Stimulated activated CD8-positive, alpha-beta memory T cell treated with anti-CD3 and anti-CD28 coated beads, Interleukin-7, amount 100 ng/mL, for 1 hour (primary cell): ENCODE measurements at places on chromosomes 4 and X.

GRCh38 chr4:124833831-124834505 lies 121.4 kb upstream of the ANKRD50 start:
- DNase-seq, result no peak

DNA sequence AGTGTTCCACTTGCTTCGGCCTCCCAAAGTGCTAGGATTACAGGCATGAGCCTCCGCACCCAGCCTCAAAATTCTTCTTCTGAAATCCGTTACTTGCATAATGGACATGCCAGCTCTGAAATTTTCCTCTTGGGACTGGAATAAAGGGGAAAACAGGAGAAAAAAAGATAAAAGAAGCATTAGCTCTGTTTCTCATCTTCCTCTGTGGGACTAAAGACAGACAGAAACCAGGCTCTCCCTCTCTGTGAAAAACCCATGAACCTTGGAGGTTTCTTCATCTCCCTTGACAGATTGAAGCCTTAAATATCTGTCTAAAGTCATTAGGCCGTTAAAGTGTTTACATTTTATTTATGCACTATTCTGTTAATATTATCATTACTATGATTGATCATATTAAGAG lies 19.4 kb upstream of the PRSS12 start:
- no peak for DNase-seq

- DNase-seq, result no peak
Observed at GRCh38 chr4:162497564-162498167, 333.9 kb upstream of the FSTL5 start.

GRCh38 chr4:18689308-18690115 lies 668.0 kb upstream of the LCORL start:
- no peak for DNase-seq

DNA sequence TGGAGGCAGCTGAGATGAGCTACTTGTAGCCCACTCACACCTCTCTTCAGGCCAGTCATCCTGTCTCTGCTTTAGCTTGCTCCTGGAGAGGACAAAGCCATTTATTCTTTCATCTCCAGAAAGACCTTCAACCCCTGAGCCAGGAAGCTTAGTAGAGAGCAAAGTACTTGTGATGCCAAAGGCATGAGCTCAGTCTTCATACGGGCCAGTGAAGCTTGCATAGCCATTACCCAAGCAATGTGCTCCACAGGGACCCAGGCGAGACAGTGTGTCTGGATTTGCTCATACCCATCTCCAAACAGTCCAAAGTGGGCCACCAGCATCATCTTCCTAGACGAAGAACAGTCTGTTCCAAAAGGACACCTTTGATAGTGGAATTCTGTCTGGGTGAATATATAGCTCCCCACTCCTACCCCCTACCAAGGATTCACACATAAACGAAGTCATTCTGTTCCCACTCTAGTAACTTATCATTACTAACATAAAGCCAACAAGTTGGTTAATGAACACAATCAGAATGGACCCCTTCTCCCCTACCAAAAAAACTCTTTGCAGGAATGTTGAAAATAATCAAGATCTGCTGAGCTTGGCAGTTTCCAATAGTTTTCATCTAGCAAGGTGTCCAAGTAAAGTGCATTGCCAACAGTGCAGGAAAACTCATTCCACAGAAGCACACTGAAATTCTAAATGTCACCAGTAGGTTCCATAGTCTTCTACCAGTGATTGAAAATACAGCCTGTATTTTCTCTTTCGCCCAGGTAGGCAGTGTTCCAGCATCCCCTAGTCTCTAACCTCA lies 6.7 kb downstream of the TNMD start:
- DNase-seq, result no peak

- no peak for DNase-seq
Observed at GRCh38 chrX:148314876-148315275, 185.5 kb upstream of the AFF2 start.

DNA sequence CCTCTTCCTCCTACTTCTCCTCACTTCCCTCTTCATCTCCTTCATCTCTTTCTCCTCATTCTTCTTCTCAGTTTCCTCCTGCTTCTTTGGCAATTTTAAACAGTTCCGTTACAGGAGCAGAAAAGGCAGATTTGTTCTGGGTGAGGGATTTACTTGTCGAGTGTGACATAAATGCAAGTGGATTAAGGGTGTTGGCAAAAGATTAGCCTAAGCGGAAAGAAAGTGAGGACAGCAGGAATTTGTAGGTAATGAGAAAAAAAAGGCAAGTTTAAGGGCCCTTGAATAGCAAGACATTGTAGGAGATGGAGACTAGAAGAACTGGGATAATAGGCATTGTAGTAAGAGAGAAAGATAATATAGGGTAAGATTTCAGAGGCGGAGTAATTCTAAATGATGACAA lies 841.6 kb downstream of the RAPGEF2 start:
- DNase-seq, result no peak

GRCh38 chr4:700587-701264 lies 4.9 kb upstream of the PCGF3 start:
- no peak for DNase-seq

DNA sequence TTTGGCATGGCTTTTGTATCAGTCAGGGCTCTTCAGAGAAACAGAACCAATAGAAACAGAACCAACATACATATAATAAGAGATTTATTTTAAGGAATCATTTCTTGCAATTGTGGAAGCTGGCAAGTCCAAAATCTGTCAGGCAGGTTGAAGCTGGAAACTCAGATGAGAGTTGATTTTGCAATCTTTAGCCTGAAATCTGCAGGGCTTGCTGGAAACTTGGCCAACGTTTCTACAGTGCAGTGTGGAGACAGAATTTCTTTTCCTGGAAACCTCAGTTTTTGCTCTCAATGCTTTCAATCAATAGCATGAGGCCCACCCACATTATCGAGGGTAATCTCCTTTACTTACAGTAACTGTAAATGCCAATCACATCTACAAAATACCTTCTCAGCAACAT lies 45.4 kb downstream of the COMMD8 start:
- DNase-seq, result no peak

- DNase-seq, result no peak
Observed at GRCh38 chr4:68209003-68209402, 36.5 kb downstream of the TMPRSS11B start.

DNA sequence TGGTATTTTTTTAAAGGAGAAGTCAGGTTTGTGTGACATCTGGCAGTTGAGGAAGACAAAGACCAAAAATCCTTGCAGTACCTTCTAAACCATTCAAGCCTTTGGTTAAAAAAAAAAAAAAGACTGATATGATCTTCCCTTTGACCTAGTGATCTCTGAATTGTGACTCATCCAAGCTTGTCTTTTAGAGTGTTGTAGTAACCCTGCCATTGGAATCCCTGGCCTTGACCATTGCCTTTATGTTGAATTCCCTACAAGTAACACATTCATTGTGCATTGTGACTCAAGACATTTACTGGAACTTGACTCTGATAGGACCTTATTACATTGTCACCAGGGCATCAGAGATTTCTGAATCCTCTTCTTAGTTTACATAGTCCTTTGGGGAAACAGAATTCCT lies 1469.0 kb downstream of the TECRL start:
- no peak for DNase-seq

DNA sequence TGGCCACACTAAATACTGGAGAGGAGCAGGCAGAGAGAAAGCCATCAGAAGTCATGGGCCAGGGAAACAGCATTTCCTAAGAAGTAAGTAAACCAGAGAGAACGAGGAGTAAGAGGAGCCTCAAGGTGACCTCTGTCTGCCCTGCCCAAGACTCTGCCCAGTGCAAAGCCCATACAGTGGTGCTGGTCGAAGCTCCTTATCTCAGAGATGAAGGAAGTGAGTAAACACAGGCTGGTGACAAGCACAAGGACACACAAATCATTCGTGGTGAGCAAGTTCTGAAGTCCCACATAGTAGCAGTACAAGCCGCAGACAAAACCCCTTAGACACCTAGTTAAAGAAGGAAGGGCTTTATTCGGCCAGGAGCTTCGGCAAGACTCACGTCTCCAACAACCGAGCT lies 62.7 kb downstream of the DCTD start:
- no peak for DNase-seq

- DNase-seq, result no peak
Observed at GRCh38 chrX:30992381-30992904, 79.4 kb downstream of the FTHL17 start.

DNA sequence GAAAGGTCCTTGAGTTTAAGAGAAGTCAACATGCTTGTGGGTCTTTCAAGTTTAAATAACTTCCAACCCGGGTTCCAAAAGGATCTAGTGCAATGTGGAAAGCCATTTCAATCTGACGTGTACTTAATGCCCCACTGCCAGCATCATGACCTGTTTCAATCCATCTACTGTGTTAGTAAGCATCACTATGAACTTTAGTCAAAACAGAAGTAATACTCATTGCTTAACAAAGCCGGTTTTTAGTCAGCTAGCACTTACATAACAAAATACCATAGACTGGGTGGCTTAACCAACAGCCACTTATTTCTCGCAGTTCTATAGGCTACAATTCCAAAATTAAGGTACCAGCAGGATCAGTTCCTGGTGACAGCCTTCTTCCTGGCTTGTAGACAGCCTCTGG lies 677.5 kb downstream of the DMD start:
- no peak for DNase-seq

DNA sequence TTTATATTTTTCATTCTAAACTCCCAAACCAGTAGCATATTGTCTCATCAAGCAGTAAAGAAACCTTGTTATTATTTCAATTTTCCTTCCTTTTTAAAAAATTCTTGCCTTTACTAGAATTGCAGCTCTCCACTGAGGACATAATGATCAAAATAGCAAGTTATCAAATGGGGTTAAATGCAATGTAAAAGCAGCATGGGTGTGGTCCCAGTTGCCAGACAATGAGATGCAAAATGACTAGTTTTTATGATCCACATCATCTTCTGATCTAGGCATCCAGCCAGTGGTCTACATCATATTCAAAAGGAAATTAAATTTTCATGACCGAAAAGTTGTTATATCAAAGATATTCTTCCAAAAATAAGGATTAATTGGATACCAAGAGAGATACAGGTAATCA lies 427.9 kb upstream of the SMIM31 start:
- no peak for DNase-seq

GRCh38 chr4:56764223-56764622 lies 57.3 kb downstream of the SPINK2 start:
- DNase-seq, result no peak

- no peak for DNase-seq
Observed at GRCh38 chr4:67167849-67168248, 377.5 kb downstream of the CENPC start.

DNA sequence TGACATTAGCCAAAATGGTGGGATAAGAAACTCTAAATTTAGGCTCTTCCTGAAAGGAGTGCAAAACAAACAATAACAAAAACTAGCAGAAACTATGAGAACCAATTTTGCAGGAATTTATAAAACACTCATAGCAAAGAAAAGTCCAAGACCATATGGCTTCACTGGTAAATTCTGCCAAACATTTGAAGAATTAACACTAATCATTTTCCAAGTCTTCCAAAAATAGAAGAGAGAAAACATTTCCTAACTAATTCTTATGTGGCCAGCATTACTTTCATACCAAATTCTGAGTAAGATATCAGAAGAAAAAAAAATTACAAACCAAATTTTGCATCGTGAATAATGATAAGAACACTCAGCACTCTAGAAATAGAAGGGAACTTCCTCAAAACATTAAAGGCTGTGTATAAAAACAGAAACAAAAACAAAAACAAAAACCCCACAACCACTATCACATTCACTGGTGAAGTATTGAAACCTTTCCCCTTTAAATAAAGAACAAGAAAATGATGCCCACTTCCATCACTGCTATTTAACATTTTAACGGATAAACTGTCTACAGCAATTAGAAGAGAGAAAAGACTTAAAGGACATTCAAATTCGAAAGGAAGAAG lies 524.3 kb upstream of the GALNTL6 start:
- DNase-seq, result no peak

DNA sequence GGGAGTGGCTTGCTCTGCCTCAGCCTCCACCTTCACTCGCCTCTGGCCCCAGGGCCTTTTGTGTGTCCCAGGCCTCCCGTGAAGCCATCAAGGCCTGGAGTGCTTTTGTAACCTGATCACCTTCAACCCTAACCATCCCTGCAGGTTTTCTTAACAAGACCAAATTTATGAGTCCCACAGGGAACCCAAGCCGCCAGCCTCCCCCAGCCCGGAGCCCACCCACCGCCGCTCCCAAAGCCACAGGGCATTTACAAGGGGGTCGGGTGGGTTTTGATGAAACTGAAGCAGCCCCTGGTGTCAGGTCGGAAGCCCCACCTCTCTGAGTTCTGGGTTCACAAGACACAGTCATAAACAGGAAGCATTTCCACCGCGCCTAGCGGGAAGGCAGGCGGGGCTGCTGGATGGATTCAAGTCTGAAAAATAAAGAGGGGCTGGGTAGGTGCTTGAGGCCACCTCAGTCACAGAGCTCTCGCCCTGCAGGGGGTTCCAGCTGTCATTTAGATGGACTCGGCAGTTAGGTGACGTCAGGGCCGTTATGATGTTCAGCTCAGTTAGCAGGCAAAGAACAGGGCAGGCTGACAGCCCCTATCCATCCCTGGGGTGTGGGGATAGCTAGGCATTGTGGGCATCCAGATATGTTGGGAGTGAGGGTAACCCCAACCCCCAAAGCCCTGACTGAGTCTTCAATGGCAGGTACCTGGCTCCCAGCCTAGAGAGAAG lies 128.5 kb downstream of the BCOR start:
- DNase-seq, result no peak

- DNase-seq, result no peak
Observed at GRCh38 chrX:23845351-23845817, 62.4 kb downstream of the APOO start.

DNA sequence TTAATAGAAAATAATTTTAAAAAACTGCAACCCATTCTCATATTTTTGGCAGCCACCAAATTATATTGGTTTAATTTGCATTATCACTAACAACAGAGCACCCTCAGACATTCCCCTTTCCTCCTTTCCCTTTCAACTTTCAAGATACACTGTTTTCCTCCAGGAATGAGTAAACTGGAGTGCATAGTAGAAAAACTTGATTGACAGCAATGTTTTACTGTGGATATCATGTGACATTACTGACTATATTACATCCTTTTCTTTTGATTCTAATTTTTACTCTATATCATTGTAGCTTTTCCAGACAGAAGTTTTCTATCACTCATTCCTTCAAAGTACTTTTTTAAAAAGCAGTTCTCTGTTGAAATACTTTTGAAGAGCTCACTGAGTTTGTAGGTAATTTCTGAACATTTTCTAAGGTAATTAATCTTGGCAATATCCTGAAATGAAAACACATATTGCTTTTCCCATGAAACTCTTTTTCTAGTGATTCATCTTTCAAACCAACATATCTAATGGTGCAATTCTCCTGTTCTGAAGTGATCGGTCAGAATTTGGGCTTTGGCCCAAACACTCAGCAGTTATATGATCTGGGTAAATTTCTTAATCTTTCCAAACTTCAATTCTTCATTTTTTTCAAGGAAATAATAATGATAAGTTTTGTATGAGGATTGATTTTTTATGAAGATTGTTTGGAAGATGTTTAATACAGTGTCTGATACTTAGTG lies 920.4 kb upstream of the EPHA5 start:
- DNase-seq, result no peak
